Hematopoietic multipotent progenitor cell treated with erythropoietin and hydrocortisone succinate and interleukin-3 and kit ligand, for 6 days (in vitro differentiated cells): ENCODE measurements at places on chromosomes 12 and 14.

DNA sequence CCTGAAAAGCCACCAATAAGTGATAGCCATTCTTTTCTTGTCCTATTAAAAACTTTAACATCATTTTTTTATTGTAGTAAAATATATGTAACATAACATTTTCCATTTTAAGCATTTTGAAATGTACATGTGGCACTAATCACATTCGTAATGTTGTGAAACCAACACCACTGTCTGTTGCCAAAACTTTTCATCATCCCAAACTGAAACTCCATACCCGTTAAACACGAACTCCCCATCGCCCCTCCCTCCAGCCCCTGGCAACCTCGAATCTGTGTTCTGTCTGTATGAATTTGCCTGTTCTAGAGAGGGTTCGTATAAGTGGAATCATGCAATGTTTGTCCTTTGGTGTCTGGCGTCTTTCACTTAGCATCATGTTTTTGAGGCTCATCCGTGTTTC lies 75.9 kb downstream of the CCDC92 start:
- DNase-seq: no peak

DNA sequence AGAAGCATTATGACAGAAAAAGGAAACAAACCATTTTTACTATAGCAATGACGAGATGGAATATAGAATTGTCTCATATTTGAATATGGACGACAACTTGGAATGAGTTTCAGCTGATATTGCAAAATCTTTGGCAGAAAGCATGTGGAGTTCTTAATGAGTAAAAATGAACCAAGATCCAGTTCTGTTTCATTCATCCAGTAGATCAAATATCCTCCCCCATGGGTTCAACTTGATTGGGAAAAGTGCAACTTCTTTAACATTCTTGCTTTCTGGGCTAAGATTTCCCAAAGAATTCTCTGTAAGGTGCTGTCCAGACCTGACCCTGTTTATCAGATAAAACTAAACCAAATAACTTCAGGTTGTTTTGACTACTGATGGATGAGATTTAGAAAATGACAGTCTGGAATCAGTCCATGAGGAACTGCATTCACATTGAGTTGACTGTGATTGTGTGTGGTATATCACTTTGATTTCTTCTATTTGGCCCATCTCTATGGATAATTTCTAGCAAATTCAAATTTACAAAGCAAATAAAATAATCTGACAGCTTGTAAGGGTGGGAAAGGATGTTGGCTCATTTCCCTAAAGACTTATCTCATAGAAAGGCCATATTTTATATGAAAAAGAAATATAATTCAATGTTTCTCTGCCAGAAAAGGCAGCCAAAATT lies 267.4 kb downstream of the ADAMTS20 start:
- DNase-seq: no peak

DNA sequence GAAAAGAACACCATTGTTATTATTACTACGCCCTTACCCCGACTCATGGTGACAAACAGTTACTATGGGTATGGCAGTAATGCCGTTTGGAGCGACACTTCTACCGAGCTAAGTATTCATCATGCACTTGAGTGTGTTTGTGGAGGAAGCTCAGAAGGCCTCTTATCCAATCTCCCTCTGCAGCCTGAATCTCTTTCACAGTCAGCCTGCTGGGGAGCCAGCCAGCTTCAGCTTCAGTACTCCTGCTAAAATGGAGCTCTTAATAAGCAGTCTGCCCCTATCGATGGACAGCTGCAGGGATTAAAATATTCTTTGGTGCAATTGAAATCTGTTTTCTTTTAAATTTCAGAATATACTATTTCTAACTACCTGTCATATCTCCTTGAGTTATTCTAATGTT lies 24.7 kb upstream of the ATP5MC2 start:
- no peak for DNase-seq

DNA sequence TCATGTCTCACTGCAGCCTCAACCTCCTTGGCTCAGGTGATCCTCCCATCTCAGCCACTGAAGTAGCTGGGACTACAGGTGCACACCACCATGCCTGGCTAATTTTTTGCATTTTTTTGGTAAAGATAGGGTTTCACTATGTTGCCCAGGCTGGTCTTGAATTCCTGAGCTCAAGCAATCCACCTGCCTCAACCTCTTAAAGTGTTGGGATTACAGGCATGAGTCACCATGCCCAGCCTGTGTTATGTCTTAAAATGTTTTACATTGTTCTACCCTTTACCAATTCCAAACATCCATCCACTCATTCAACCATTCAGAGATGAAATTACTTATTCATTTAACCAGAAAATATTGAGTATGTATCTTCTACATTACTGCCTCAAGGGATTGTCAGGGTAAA lies 111.6 kb upstream of the BTG1 start:
- no peak for DNase-seq

DNA sequence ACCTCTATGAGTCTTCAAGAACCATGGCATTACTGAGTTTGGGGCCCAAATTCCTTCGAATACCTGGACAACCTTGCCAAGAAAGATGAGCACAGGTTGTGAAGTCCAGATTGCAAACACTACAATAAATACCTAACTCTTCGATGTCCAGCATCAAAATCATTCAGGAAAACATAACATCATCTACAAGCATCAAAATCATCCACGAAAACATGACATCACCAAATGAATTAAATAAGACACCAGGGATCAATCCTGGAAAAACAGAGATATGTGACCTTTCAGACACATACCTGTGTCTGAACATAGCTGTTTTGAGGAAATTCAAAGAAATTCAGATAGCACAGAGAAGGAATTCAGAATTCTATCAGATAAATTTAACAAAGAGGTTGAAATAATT lies 262.0 kb upstream of the KITLG start:
- no peak for DNase-seq
